Tibial artery (tissue), 4 donors: ENCODE measurements at places on chromosomes 3 and 15.

DNA sequence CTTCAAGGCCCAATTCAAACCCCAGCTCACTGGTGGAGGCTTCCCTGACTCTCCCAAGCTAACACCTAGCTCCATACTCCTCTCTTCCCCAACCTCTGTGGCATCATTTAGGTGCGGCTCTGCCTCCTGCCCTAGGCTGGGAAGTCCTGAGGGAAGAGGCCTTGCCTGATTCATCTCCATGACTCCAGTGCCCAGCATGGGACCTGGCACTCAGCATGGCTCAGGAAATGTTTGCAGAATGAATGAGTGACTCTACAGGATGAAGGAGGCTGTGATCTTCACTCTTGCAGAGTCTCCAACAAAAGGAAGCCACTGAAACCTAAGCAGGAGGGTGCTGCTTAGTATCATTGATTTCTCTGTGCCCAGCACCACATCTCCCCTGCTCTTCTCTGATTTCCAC, 34.5 kb upstream of the INSYN1 start:
- H3K27me3 ChIP-seq = no peaks in the 10 kb centered on the region
- no peak overlapping the region for H3K4me3 ChIP-seq
- no peak overlapping the region for H3K27ac ChIP-seq
- DNase-seq = no peak
- no peaks in the 10 kb centered on the region for H3K4me1 ChIP-seq

GRCh38 chr3:104556372-104557078, 810.2 kb upstream of the ALCAM start:
- H3K27me3 ChIP-seq = no peaks in the 10 kb centered on the region
- H3K36me3 ChIP-seq = no peaks in the 10 kb centered on the region
- no peak overlapping the region for H3K4me3 ChIP-seq
- peak overlapping the region; percentile 19 for H3K27ac ChIP-seq
- DNase-seq = no peak
- no peaks in the 10 kb centered on the region for H3K4me1 ChIP-seq

- H3K4me1 ChIP-seq = no peaks in the 10 kb centered on the region
- H3K27ac ChIP-seq = no peak overlapping the region
- no peak overlapping the region for H3K4me3 ChIP-seq
- H3K36me3 ChIP-seq = no peaks in the 10 kb centered on the region
- no peak for DNase-seq
Observed at GRCh38 chr15:78103406-78104118, 11.2 kb downstream of the SH2D7 start.

- no peak for DNase-seq
- no peaks in the 10 kb centered on the region for H3K36me3 ChIP-seq
- no peak overlapping the region for H3K4me3 ChIP-seq
- no peaks in the 10 kb centered on the region for H3K27me3 ChIP-seq
Observed at GRCh38 chr3:52515192-52515591, 18.5 kb downstream of the NT5DC2 start.

DNA sequence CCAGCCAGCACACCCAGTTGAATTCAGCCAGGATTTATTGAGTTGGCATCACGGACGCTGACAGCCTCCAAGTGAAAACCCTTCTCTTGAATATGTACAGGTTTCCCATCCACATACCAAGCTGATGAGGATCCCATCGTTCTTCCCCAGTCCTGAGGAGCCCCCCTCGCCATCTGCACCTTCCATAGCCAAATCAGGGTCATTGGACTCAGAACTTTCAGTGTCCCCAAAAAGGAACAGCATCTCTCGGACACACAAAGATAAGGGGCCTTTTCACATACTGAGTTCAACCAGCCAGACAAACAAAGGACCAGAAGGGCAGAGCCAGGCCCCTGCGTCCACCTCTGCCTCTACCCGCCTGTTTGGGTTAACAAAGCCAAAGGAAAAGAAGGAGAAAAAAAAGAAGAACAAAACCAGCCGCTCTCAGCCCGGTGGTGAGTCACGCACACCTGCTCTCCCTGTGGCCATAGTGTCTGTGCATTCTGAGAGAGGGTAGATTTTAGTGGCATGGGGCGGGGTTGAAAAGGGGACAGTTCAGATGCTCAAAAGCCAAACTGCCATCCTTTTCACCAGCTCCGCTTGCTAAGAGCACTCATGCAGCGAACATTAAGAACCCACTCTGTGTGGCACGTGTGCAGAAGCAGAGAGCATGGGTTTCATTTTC, 51.2 kb downstream of the KLHL25 start:
- H3K4me3 ChIP-seq = no peak overlapping the region
- H3K4me1 ChIP-seq = no peaks in the 10 kb centered on the region
- DNase-seq = peak; percentile 17
- H3K36me3 ChIP-seq = peaks cover 56% of the 10 kb centered on the region

GRCh38 chr15:69951898-69952555, 145.7 kb downstream of the TLE3 start:
- no peaks in the 10 kb centered on the region for H3K36me3 ChIP-seq
- no peaks in the 10 kb centered on the region for H3K4me1 ChIP-seq
- H3K4me3 ChIP-seq = no peak overlapping the region
- peaks cover 8% of the 10 kb centered on the region for H3K27me3 ChIP-seq
- H3K27ac ChIP-seq = no peak overlapping the region

GRCh38 chr15:39511916-39512260, 69.0 kb upstream of the THBS1 start:
- H3K36me3 ChIP-seq = no peaks in the 10 kb centered on the region
- DNase-seq = no peak
- no peak overlapping the region for H3K4me3 ChIP-seq
- no peak overlapping the region for H3K27ac ChIP-seq
- H3K4me1 ChIP-seq = peaks cover 10% of the 10 kb centered on the region

GRCh38 chr3:85193565-85193964, 234.8 kb downstream of the CADM2 start:
- H3K27ac ChIP-seq = no peak overlapping the region
- H3K4me1 ChIP-seq = no peaks in the 10 kb centered on the region
- no peaks in the 10 kb centered on the region for H3K27me3 ChIP-seq
- no peak overlapping the region for H3K4me3 ChIP-seq
- DNase-seq = no peak

DNA sequence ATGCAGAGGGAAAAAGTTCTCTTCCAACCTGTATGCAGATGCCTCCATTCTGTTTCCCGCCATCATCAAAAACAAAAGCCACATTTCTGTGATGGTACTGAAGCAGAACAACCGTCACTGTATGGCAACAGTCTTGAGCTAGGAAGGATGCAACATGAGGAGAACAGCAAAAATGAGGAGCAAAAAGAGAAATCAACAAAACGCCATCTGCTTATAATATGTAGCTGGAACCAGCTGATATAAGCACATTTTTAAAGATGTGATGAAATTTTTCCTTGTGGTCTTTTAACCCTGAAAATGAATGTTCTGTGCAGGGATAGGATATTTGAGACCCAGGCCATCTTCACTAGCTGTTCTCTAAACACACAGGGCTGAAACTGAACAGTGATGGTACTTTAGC, 287.0 kb downstream of the ZIC4 start:
- H3K4me1 ChIP-seq = no peaks in the 10 kb centered on the region
- no peak overlapping the region for H3K27ac ChIP-seq
- H3K4me3 ChIP-seq = no peak overlapping the region
- no peaks in the 10 kb centered on the region for H3K27me3 ChIP-seq
- H3K36me3 ChIP-seq = no peaks in the 10 kb centered on the region

GRCh38 chr3:53140847-53141845, 10.9 kb upstream of the RFT1 start:
- no peak for DNase-seq
- peaks cover 15% of the 10 kb centered on the region for H3K4me1 ChIP-seq
- H3K4me3 ChIP-seq = no peak overlapping the region
- H3K27ac ChIP-seq = peak overlapping the region; percentile 55
- no peaks in the 10 kb centered on the region for H3K36me3 ChIP-seq

- H3K4me1 ChIP-seq = no peaks in the 10 kb centered on the region
- H3K27ac ChIP-seq = no peak overlapping the region
- no peak for DNase-seq
- H3K27me3 ChIP-seq = no peaks in the 10 kb centered on the region
- H3K4me3 ChIP-seq = no peak overlapping the region
Observed at GRCh38 chr3:120684896-120685295, 2.9 kb upstream of the HGD start.

- peaks cover 5% of the 10 kb centered on the region for H3K36me3 ChIP-seq
- DNase-seq = no peak
- H3K27ac ChIP-seq = no peak overlapping the region
- H3K4me3 ChIP-seq = no peak overlapping the region
- H3K27me3 ChIP-seq = no peaks in the 10 kb centered on the region
Observed at GRCh38 chr3:32544894-32545293, 25.8 kb downstream of the DYNC1LI1 start.

GRCh38 chr3:129606636-129607390, at the start of gene PLXND1:
TSS of gene PLXND1 (minus strand) at chr3:129606676. CDS start at chr3:129606639, 37 bp downstream.
- peak within 1 kb of the TSS; percentile 64 for H3K4me3 ChIP-seq
- no peaks in the 10 kb centered on the region for H3K36me3 ChIP-seq
- DNase-seq = peak; percentile 91
- H3K27ac ChIP-seq = peak within 1 kb of the TSS; percentile 99

- H3K4me1 ChIP-seq = no peaks in the 10 kb centered on the region
- peak; percentile 99 for DNase-seq
- H3K4me3 ChIP-seq = peak within 1 kb of the TSS; percentile 97
- H3K36me3 ChIP-seq = peaks cover 19% of the 10 kb centered on the region
- H3K27me3 ChIP-seq = no peaks in the 10 kb centered on the region
Observed at GRCh38 chr3:49723628-49724551, at the start of gene GMPPB. TSS of gene GMPPB (minus strand) at chr3:49723951. CDS start at chr3:49723726, 225 bp downstream.

- no peaks in the 10 kb centered on the region for H3K4me1 ChIP-seq
- H3K27ac ChIP-seq = no peak overlapping the region
- no peak for DNase-seq
- no peaks in the 10 kb centered on the region for H3K27me3 ChIP-seq
Observed at GRCh38 chr3:34283751-34284150, 485.3 kb downstream of the PDCD6IP start.

- peak overlapping the region; percentile 64 for H3K4me3 ChIP-seq
- no peaks in the 10 kb centered on the region for H3K36me3 ChIP-seq
- DNase-seq = peak; percentile 61
- no peaks in the 10 kb centered on the region for H3K27me3 ChIP-seq
Observed at GRCh38 chr3:194632809-194633348, 340 bp downstream of the TMEM44 start.

DNA sequence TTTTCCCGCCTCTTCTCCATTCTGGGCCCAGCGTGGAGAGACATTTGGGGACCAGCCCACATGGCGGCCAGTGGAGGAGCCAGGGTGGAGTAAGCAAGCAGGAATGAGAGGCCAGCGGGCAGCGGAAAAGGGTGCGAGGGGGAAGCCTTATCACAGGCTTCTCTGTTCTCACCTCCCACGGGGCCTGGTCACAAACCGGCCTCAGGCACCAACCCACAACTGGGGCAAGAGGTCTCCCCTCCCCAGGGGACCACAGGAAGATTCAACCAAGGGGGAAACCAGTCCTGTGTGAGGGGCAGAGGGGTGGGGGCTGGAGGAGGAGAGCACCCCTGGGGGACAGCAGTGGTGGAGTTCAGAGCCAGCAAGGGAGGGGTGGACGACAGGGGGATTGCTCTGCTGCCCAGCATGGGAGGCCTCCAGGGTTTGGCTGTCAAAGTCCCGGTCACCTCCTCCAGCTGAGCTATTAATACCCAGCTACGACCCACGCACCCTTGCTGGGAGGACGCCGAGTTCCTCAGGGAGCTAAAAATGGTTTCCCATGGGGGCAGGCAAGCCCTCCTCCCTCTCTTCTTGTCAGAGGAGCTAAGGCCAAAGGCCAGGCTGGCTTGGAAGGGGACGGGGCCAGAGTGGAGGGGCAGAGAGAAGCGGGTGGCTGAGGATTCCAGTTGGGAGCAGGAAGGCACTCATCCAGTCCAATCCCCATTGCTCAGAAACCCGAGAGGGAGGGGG, 23.8 kb upstream of the RPL29 start:
- H3K36me3 ChIP-seq = no peaks in the 10 kb centered on the region
- H3K4me1 ChIP-seq = peaks cover 95% of the 10 kb centered on the region
- no peaks in the 10 kb centered on the region for H3K27me3 ChIP-seq
- no peak overlapping the region for H3K4me3 ChIP-seq

GRCh38 chr3:143298380-143298779, 178.8 kb downstream of the CHST2 start:
- H3K4me1 ChIP-seq = no peaks in the 10 kb centered on the region
- no peak for DNase-seq
- no peak overlapping the region for H3K27ac ChIP-seq
- H3K36me3 ChIP-seq = no peaks in the 10 kb centered on the region
- no peak overlapping the region for H3K4me3 ChIP-seq

GRCh38 chr3:41188306-41188705, 11.0 kb upstream of the CTNNB1 start:
- no peaks in the 10 kb centered on the region for H3K36me3 ChIP-seq
- no peak overlapping the region for H3K4me3 ChIP-seq
- H3K27ac ChIP-seq = no peak overlapping the region
- no peak for DNase-seq

- no peak overlapping the region for H3K27ac ChIP-seq
- H3K27me3 ChIP-seq = no peaks in the 10 kb centered on the region
- H3K36me3 ChIP-seq = no peaks in the 10 kb centered on the region
- H3K4me3 ChIP-seq = no peak overlapping the region
- DNase-seq = no peak
- H3K4me1 ChIP-seq = peaks cover 9% of the 10 kb centered on the region
Observed at GRCh38 chr15:80107774-80108173, 45.0 kb upstream of the FAH start.

GRCh38 chr15:63391669-63392360, 10.2 kb upstream of the CA12 start:
- no peak overlapping the region for H3K27ac ChIP-seq
- no peak for DNase-seq
- H3K4me1 ChIP-seq = no peaks in the 10 kb centered on the region
- H3K36me3 ChIP-seq = no peaks in the 10 kb centered on the region
- no peaks in the 10 kb centered on the region for H3K27me3 ChIP-seq
- H3K4me3 ChIP-seq = no peak overlapping the region

DNA sequence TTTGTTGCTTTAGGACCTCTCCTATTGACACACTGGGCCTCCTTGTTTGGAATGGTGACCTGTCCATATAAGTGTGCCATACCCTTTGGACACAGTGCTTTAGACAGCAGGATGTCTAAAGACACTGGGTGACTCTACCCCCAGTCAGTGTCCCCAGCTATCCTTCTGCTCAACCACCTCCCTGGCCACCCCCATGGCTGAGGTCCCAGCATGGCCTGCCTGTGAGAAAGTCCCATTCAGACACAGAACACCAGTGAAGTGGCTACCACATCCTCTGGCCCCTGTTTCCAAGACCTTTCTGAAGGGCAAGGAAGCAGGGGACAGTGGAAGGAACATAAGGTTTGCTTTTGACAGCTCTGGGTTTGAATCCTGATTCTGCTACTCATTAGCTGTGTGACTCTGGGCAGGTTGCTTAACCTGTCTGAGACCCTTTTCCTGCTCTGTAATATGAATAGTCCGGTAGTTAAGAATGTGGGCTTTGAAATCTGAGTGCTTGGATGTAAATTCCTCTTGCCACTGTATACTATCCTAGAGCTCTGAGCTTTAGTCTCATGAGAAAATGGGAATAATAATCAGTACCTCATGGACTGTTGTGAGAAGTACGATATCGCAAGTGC, 6.3 kb upstream of the AP3S2 start:
- H3K27me3 ChIP-seq = no peaks in the 10 kb centered on the region
- no peak overlapping the region for H3K4me3 ChIP-seq
- H3K4me1 ChIP-seq = no peaks in the 10 kb centered on the region
- H3K36me3 ChIP-seq = peaks cover 50% of the 10 kb centered on the region

DNA sequence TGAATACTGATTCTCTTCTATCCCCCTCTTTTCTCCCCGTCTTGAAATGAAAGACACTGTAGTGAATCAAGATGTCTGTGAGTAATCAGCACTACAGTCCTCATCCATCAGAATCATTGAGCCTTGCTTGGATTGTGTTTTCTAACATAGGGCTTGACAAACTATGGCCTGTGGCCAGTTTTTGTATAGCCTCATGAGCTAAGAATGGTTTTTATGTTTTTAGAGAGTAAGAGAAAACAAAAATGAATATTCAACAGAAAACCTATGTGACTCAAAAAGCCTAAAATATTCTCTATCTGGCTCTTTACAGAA, 55.2 kb downstream of the PPM1L start:
- no peaks in the 10 kb centered on the region for H3K27me3 ChIP-seq
- no peak overlapping the region for H3K4me3 ChIP-seq
- peak overlapping the region; percentile 59 for H3K27ac ChIP-seq
